ENCODE measurements at places on chromosomes 2 and 18.
A peak's percentile ranks its signal among the peaks of the same experiment; 100 is the strongest.

GRCh38 chr18:71433373-71433772 is 1110.8 kb downstream of the CBLN2 start:
- DNase-seq = no peak

DNA sequence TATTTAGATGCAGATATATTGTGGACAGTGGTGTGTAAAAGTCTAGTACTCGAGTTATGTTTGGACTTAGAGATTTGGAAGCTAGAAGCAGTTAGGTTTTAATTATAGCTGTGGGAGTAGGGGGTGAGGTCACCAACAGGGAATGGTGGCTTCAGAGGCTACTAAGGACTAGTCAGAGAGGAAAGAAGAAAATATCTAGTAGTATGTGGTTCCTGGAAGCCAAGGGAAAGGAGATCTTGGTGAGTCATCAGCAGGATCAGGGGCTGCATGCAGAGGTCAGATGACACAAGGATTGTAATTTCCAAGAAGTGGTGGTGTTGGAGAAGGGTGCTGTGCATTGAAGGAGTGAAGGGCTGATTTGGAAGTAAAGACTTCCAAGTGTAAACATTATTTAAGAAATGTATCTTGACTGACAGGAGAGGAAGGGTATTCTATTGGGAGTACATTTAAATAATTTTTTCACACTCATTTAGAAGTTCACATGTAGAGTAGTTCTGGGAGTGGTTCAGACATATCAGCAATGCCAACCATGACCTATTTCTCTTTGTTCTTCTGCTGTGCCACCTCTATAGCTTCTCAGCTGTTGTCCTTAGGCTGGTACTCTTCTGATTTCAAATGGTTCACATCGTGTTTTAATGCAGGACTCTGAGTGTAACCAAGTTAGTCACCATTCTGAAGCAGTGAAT is 59.1 kb downstream of the ACSL3 start:
- peak; percentile 91 for DNase-seq

- DNase-seq = peak; percentile 43
Observed at GRCh38 chr18:73577365-73577764, 570.3 kb downstream of the FBXO15 start.

DNA sequence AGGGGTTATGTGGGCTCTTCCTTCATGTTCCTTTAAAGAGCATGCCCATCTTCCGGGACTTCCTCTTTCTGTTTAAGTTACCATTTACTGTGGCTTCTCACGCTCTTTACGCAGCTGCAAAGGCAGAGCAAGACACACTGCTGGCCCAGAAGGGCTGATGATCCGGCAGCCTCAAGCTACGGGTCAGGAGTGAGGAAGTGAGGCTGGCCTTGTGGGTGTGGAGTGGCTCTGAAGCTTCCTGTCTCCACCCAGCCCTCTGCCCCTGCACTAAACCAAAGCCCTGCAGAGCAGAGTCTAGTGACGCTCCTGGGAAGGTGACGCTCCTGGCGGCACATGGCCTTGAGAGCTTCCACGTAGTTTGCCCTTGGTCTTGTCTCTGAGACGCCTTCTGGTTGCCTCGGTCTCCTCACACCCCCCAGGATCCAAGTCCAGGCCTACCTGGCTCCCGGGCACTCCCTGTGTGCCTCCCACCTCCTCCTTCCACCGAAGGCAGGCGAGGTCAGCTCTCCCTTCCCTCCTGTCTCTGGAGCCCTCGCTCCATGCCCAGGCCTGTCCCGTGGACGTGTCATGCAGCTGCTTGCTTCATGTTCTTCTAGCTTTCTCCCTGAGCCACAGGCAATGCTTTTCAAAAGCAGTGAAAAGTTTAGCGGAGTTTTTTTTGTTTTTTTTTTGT is 50.3 kb downstream of the ARL4C start:
- no peak for DNase-seq

- DNase-seq = no peak
Observed at GRCh38 chr2:17380003-17380402, 138.2 kb downstream of the RAD51AP2 start.

DNA sequence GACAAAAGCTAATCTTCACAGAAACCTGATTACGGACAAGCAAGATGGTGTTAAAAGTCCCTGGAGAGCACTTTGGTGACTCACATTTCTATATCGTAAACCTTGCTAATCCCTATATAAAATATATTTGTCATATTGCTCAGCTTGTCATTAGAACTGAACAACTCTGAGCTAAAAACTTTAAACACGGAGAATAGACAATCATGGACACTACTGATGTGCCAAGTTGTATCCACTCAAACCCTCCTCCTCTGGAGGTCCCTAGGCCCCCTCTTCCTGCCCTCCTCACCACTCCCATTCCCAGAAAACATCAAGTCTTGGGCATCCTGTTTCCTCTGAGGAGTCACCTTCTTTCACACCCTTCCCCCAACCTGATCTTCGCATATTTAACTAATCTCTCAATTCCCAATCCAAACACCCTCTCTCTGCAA is 138.7 kb upstream of the PID1 start:
- DNase-seq = no peak
